ENCODE measurements at places on chromosomes 7 and 10. TPM values are rescaled to one million over a fixed set of nuclear protein-coding genes. Genes with fewer than 3 reads are reported as not detected.
A peak's percentile ranks its signal among the peaks of the same experiment; 100 is the strongest.

Gene FAM25G
- total RNA-seq: not detected

DNA sequence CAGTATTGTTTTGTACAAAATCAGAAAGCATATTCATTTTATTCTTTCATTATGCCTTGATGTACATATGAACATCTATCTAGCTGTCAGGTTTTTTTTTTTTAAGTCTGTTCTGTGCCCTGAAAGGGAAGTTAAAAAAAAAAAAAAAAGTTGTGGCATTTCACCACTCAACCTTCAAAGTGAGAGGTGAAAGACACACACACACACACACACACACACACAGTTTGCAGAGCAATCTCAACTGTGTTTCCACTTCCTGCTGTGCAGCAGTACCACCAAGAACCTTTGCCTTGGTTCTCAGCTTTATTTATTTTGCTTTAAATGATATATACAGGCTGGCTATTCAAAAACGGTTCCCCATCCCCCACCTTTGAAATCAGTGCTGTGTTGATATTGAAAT lies 955.6 kb downstream of the GATA3 start:
- peak; percentile 42 for DNase-seq

Gene HOXA6
- not detected for total RNA-seq

Gene SFTPA1
- not detected for total RNA-seq

- DNase-seq: no peak
These were observed 24.7 kb downstream of the RRP12 start for GRCh38 chr10:97376413-97376812.

DNA sequence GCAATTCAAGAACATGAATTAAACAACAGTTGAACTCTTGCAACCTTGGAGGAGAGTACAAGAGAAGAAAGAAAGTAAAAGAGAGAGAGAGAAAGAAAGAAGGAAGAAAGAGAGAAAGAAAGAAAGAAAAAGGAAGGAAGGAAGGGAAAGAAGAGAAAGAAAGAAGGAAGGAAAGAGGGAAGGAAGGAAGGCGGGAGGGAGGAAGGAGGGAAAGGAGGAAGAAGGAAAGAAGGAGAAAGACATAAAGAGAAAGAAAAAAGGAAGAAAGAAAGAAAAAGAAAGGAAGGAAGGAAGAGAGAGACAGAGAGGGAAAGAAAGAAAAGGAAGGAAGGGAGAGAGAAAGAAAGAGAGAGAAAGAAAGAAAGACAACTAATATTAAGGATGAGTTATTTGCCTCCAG lies 1106.7 kb downstream of the TYW1 start:
- DNase-seq: no peak

DNA sequence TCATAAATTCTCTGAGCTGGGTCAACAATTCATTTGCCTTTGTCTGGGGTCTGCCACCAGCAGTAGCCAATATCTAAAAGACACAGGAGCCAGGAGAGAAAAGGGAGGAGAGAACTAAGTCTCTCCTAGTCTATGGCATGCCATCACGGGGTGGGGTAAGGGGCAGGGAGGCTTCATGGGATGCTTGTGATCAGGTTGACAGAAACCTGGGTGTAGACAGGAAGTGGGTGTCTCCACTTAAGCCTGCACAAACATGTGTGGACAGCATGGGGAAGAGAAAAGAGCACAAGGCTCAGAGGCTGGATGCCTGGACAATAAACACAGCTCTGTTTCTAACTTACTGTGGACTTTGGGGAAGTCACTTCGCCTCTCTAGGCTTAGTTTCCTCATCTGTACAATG lies 11.5 kb upstream of the C10orf53 start:
- no peak for DNase-seq

- DNase-seq: no peak
These were observed 103.4 kb downstream of the FAM204A start for GRCh38 chr10:118238573-118239235.

- DNase-seq: no peak
These were observed 32.0 kb upstream of the FRAT2 start for GRCh38 chr10:97366572-97366971.

- DNase-seq: no peak
These were observed 30.7 kb upstream of the INMT start for GRCh38 chr7:30721211-30721610.

- no peak for DNase-seq
These were observed 11.8 kb downstream of the NT5C2 start for GRCh38 chr10:103181244-103181643.

DNA sequence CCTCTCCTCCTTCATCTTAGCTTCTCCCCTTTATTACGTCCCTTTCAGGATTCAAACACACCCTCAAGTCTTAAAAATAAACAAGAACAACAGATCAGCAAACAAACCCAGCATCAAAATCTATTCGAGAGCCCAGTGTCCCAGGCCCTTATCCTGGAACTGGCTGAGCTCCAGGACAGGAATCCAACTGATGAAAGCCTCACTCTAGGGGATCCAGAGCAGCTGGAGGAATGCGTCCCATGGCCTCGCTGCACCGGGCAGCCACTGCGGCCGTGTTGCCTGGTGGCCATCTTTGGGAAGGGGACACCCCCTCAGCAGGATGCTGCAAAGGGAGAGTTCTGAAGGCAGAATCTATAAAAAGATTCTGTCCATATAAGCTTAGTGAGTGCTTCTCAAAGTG lies 156.5 kb upstream of the BMPER start:
- DNase-seq: no peak

Gene RGR
- not detected for total RNA-seq

GRCh38 chr10:84607523-84607922 lies 279.1 kb downstream of the CCSER2 start:
- DNase-seq: no peak

Gene RELN
- total RNA-seq: not detected

Measured in activated CD4-positive, alpha-beta T cell treated with anti-CD3 and anti-CD28 coated beads for 36 hours (primary cell).